Lower lobe of right lung (tissue), 2 donors: ENCODE measurements at places on chromosomes 6 and 20. TPM values are rescaled to one million over a fixed set of nuclear protein-coding genes. Genes with fewer than 3 reads are reported as not detected.

Gene BPIFB2
- 0.21 TPM for total RNA-seq

DNA sequence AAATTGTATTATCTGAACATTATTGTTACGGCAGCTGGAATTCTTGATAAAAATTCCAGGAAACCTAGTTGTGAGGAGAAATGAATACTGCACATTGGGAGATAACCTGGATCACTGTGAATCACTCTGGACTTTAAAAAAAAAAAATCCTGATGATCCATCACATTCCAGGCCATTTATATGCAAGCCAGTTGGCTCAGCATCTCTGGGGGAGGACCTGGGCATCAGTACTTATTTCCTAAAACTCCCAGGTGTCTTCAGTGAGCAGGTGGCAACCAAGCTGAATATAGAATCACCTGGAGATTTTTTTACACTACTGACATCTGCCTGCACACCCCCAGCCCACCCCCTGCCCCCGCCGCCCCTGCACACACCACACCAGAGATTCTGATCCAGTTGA is 39.1 kb upstream of the SIRT5 start:
- H3K4me3 ChIP-seq, result no peak overlapping the region
- no peaks in the 10 kb centered on the region for H3K4me1 ChIP-seq
- H3K36me3 ChIP-seq, result no peaks in the 10 kb centered on the region
- no peak overlapping the region for H3K27ac ChIP-seq
- DNase-seq, result no peak

DNA sequence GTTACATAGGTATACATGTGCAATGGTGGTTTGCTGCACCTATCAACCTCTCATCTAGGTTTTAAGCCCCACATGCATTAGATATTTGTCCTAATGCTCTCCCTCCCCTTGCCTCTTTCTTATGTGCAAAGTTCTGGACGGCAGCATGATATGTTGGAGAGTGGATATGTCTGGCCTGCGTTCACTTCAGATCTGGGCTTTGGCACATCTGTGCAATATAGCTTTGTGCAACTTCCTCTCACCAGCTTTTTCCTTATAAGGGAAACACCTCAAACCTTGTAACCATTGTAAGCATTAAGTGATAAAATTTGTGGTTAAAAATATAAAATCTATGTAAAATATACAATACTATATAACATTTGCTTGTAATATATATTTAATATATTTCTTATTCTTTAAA is 288.0 kb downstream of the PHACTR1 start:
- H3K36me3 ChIP-seq, result no peaks in the 10 kb centered on the region
- no peak overlapping the region for H3K27ac ChIP-seq
- H3K27me3 ChIP-seq, result no peaks in the 10 kb centered on the region
- no peak overlapping the region for H3K4me3 ChIP-seq
- no peaks in the 10 kb centered on the region for H3K4me1 ChIP-seq

Gene KHDC1L
- total RNA-seq, result not detected

- DNase-seq, result no peak
- no peaks in the 10 kb centered on the region for H3K27me3 ChIP-seq
- no peak overlapping the region for H3K4me3 ChIP-seq
These were observed 29.0 kb downstream of the MAS1 start for GRCh38 chr6:159919800-159920199.

DNA sequence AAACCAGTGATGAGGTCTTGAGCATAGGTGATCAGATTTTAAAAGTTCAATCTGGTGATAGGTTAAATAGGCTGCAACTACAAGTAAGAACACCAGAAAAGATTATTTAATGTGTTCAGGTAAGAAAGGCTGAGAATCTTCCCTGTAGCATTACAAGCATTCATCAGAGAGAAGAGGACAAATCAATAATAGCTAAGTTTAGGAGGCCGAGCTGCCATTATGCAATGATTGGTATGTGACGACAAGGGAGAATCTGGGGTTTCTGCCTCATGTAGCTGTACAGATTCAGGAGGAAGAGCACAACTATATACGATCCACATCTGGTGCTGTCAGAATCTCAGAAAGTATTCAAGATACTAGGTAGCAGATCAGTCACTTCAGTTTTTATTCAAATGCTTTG is 21.9 kb downstream of the MLIP start:
- H3K4me3 ChIP-seq, result no peak overlapping the region
- H3K4me1 ChIP-seq, result no peaks in the 10 kb centered on the region
- DNase-seq, result no peak
- H3K27me3 ChIP-seq, result no peaks in the 10 kb centered on the region
- no peak overlapping the region for H3K27ac ChIP-seq

Gene RPL7L1
- 64.5 TPM for total RNA-seq

DNA sequence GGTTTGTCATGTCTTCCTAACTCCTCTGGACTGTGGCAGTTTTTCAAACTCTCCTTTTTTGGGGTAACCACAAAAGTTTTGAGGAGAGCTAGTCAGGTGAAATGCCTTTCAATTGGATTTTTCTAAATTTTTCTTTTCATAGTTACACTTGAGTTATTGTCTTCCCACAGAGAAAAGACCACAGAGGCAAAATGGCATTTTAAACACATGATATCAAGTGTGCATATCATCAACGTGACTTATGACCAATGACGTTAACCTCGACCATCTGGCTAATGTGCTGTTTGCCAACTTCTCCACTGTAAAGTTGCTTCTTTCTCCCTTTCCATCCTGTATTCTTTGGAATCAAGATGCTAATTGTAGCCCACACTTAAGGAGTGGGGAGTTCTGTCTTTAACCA is 41.3 kb upstream of the SNAP25 start:
- H3K27ac ChIP-seq, result no peak overlapping the region
- peaks cover 9% of the 10 kb centered on the region for H3K27me3 ChIP-seq
- H3K4me1 ChIP-seq, result no peaks in the 10 kb centered on the region
- H3K36me3 ChIP-seq, result no peaks in the 10 kb centered on the region
- DNase-seq, result no peak

DNA sequence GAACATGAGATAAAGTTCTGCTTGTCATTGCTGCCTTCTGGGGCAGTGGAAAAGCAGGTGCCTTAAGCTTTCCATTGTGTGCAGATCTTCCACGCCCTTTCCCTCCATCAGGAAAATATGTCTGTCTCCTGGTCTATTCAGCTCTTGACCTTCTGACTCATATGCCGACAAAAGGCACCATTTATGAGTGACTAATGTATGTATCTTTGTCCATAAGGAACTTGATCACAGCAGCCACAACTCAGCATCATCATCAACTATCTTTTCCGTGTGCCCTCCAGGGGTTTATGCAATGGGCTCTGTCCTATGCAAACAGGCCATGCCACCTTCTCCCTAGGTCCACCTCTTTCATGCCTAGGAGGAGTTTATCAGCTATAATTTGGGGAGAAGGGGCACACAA is 102.7 kb upstream of the QKI start:
- no peaks in the 10 kb centered on the region for H3K36me3 ChIP-seq
- H3K27me3 ChIP-seq, result no peaks in the 10 kb centered on the region
- H3K4me1 ChIP-seq, result no peaks in the 10 kb centered on the region

DNA sequence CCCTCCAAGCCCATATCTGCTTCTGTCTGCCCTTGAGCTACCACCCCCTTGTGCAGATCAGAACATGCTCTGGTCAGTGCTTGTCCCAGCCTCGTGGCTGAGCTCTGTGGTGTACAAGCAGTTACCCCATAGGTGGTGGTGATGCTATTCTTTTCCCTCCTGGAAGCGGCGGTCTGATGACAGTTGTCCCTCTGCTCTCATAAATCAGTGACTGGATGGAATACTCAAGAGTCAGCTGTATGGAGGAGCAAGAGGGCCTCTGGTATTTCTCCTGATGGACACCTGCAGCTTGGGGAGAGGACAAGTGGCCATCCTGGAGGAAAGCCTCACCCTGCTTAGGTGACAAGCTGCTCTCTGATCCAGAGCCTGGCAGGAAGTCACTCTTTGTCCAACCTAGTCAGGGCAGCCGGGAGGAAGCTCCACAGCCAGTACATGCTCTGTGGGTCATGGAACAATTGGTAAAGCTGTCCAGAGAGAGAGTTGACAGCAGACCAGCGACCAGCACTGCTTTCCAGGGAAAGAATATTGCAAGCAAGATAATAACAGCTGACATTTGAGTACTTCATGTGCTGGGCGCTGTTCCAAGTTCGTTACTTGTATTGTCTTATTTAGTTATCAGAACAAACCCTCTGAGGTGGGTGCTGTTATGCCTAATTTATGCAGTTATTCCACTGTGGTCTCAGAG is 47.1 kb downstream of the SCAND1 start:
- H3K4me3 ChIP-seq, result no peak overlapping the region
- no peak for DNase-seq
- H3K27ac ChIP-seq, result no peak overlapping the region
- H3K27me3 ChIP-seq, result no peaks in the 10 kb centered on the region
- H3K4me1 ChIP-seq, result no peaks in the 10 kb centered on the region

Gene ARMC2
- total RNA-seq, result 10.8 TPM

Gene FAM83B
- 0.12 TPM for total RNA-seq
